Jurkat, Clone E6-1 (cell line): ENCODE measurements at places on chromosomes 12 and 14.
A peak's percentile ranks its signal among the peaks of the same experiment; 100 is the strongest.

GRCh38 chr12:50271724-50272247 is 11.5 kb downstream of the LIMA1 start:
- DNase-seq = no peak

GRCh38 chr12:94433744-94434143 is 25.9 kb downstream of the CEP83 start:
- no peak for DNase-seq

DNA sequence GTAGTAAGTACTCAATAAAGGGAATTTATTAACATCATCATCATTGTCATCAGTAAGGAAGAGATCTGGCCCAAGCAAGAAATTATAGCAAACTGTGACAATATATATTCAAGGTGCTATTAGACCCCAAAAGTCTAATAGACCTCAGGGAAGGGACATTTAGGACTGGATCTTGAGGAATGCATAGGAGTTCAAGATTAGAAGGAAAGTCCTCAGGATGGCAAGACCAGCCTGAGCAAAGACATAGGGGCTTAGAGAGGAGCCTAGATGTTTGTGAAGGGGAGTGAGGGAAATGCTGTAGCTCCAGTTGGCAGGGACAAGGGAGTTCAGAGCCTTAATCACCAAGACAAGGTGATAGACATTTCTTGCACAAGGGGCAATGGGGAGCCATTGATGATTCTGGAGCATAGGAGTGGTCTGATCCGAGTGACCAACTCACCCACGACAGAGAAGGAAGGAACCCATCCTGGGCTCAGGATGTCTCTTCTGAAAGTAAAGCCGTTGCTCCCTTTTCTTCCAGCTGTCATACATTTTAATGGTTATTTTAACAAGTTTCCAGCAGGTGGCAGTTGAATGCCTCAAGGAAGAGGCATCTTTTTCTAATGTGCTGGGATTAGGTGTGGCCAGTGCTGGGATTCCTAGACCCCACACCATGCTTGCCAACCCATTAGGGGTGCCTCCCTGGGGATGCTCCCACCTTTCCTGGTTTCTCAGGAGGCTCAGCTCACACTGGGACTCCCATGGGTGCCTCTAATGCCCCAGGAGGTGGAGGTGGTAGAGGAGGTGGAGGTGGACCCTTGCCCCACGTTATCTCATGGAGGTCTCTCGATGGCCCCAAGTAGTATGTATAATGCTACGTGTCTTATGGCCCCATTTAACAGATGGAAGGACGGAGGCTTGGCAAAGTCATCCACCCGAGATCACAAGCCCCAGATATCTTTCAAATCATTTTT is 37.8 kb downstream of the PHETA1 start:
- DNase-seq = peak; percentile 35

DNA sequence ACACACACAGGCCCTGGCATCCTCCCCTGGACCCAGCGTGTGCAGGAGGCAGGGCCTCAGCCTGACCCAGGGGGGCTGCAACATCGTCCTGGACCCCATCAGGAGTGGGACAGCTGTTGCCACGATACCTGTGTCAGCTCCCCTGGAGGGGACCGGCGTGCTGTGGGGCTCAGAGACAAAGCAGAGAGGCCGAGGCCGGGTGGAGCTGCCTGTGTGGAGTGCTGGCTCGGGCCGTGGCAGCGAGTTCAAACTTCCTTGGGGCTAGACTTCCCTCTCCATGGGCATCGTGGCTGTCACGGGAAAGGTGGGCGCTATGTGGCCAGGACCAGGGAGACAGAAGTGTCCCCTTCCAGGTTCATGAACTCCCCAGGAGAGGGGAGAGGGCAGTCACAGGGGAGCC is 155.0 kb upstream of the SFSWAP start:
- DNase-seq = no peak

GRCh38 chr14:89107626-89108025 is 283.2 kb downstream of the TTC8 start:
- no peak for DNase-seq

- no peak for DNase-seq
Observed at GRCh38 chr14:41799817-41800216, 193.1 kb downstream of the LRFN5 start.

DNA sequence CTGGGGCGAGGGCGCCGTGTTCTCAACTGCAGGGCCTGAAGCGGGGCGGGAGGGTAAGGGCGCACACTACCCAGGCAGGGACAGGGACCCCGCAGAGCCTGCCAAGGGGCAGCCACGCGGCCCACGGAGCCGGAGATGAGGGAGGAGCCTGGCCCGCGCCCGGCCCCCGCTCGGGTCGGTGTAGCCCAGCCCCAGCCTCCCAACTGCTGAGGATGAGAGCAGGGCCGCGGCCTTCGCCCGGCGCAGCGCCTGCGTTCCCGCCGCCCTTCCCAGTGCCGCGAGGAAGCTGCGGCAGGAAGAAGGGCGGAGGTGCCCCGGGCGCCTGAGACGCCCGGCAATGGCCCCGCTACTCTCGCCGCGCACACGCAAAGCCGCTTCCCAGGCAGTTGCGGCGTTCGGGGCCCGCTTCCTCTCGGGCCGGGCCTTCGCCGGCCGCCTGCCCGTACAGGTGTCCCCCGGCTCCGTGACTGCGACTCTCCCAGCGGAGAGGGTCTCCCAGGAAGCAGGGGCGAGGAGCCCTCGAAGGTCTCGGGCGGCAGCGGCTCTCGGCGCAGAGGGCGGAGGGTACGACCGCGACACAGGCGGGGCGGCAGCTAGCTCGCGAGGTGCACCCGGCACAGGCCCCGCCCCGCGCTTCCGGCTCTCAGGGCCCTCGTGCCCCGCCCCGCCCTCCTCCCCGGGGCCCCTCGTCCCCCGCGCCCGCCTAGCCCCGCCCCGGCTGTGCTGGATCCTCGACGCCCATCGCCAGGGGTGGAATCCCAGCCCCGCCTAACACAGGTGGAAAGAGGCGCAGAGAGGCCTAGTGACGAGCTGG is 24.8 kb upstream of the YY1 start:
- peak; percentile 75 for DNase-seq

DNA sequence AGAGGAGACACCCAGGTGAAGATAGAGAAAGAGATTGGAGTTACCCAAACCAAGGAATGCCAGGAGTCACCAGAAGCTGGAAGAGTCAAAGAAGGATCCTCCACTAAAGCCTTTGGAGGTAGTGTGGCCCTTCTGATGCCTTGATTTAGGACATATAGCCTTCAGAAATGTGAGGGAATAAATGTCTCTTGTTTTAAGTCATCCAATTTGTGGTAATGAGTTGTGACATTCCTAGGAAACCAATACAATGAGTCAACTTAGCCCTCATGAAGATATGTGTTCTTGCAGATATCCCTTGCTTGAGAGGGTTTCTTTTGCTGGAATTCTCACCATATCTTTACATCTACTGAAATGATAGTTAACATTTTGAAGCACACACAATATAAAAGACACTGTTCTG is 58.8 kb downstream of the CCER1 start:
- DNase-seq = no peak

DNA sequence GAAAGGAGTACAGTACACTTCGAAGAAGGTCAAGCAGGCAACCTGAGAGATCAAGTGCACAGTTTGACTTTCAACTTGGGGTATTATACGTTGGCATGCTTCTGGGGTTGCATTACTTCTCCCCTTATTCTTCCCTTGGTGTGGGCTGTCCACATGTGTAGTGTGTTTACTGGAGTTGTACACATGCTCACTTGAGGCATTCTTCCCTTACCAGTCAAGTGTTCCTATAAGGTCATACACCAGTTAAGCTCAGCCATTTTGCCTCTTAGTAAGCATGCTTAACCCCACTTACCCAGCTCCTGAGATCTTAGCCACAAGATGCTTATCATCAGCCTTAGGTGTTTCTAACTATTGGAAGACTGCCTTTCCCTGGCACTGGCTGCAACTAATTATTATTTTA is 63.8 kb downstream of the C12orf42 start:
- DNase-seq = no peak

DNA sequence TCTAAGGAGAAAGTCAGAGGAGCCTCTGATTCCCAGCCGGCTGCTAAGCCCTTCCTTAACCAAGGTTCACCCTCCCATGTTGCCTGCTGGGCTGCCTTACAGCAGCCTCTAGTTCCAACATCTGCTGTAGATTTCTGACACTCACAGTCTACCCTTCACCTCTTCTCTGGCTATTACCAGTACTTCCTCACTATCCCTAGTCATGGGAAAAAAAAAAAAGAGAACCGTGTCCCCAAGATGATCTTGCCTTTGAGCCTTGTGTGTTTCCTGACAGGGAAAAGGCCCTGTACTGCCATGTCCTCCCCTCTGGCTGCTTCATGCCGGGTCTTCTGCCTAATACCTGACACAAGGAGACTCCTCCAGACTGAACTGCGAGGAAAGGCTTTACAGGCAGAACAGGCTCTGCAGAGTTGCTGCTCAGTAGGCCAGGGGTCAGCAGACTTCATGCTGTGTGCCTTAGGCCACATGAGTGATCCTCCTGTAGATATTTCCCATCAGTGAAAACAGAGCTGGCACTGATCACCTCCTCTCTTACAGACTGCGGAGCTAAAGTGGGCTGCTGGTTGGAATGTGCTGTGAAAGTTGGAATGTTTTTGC is 46.8 kb downstream of the PRKCH start:
- no peak for DNase-seq

DNA sequence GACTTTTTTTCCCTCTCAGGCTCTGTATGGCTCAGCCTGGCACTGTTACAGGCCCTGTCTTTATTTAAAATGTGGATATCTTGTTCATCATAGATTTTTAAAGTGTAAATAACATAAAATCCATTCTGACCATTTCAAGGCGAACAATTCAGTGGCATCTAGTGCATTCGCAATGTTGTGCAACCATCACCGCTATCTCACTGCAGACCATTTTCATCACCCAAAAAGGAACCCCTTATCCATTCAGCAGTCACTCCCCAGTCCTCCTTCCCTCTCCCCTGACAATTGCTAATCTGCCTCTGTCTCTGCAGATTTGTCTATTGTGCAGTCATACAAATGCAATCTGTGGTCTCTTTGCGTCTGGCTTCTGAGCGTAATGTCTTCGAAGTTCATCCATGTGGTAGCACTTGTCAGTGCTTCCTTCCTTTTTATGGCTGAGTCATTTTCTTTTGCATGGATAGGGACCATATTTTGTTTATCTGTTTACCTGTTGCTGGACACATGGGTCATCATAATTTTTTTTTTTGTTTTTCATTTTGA is 148.8 kb upstream of the LHX5 start:
- no peak for DNase-seq

- DNase-seq = peak; percentile 35
Observed at GRCh38 chr12:131642101-131642540, 68.8 kb upstream of the SFSWAP start.

- no peak for DNase-seq
Observed at GRCh38 chr12:58034311-58034710, 92.9 kb downstream of the ATP23 start.
